NCI-H187 (cell line): ENCODE measurements at places on chromosomes 7 and 10.

- DNase-seq = no peak
Observed at GRCh38 chr10:70744617-70745143, 40.5 kb downstream of the TBATA start.

DNA sequence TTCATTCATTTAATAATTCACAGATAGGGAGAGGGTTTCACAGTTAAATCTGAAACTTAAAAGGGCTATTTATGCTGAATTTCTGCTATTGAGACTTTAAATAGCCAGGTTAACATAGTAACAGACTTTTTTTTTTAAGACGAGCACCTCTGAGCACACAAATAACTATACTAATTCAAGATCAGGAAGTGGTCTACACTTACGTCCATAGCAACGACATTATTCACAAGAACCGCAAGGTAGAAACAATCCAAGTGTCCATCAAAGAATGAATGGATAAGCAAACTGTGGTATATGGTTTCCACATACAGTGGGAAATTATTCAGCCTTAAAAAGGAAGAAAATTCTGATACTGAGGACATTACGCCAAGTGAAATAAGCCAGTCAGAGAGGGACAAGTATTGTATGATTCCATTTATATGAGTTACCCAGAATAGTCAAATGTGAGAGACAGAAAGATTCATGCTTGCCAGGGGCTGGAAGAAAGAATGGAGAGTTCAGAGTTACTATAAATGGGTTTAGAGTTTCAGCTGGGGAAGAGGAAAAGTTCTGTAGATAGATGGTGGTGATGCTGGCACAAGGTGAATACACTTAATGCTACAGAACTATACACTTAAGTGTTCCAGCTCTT is 140.3 kb upstream of the LAMB4 start:
- no peak for DNase-seq

DNA sequence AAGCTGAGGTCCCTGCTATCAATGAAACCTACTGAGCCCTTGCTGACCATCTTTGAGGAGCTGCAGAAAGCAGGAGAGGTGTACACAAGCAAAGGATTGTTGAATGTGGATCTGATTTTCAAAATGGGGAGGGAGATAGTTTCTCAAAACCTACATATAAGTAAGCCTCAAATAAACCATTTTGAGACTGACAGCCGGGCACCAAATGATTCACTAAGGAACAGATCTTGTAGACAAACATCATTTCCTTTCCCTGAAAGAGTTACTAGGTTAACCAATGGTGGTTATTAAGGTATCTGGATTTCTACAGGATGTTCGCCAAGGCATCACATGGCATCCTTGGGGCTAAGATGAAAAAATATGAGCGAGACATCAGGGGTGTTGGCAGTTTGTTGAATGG is 24.5 kb upstream of the RHOBTB1 start:
- no peak for DNase-seq

DNA sequence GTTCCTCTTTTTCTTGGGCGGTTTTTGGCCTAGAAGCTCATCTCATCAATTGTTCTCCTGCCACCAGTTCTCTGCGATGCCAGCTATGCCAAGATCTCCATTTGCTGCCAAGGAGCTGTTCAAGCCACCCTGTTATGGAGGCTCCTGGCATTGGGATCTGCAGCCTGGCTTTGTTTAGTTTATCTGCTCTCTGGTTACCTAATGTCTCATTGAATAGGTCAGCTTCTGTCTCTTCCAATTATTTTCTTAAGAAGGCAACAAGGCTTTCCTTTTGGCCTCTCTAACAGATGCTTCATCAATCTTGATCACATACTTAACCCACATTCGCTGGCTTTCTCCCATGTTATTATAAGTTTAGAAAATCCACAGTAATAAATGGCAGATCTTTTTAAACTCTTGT is 20.6 kb upstream of the SDK1 start:
- no peak for DNase-seq

GRCh38 chr7:92797693-92798092 is 38.7 kb downstream of the CDK6 start:
- no peak for DNase-seq

DNA sequence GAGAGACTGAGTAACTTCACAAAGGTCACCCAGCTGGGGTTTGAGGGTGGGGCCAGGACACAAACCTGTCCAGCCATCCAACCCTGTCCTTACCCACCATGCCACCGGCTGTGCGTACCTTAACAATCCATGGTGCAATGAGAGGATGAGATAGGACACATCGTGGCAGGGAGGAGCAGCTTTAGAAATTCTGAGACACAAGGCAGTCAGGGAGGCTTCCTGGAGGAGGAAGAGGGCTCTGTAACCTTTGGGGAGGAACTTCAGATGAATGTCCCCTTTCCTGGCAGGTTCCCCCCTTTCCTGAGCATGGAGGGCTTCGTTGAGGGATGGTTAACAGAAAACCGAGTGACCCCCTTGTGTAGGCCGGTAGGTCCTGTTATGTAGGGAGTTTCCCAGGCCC is 35.6 kb upstream of the SLC29A3 start:
- no peak for DNase-seq

DNA sequence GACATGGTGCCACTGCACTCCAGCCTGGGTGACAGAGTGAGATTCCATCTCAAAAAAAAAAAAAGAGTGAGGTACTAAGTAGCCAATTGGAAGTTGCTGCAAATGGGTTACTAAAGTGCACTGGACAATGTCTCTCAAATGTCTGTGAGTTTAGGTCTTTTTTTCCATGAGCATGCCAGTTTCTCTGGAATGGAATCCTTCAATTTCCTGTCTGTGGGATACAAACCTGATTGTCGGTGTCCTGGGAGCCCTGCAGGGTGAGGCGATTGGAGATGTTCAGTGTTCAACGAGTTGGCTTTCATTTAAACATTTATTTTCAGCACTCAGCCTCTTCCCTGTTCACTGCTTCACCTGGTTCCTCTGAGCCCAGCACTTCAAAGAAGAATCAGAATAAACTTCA is 5.3 kb upstream of the CALD1 start:
- no peak for DNase-seq

GRCh38 chr10:131870831-131871672 is 29.8 kb upstream of the PPP2R2D start:
- DNase-seq = no peak

- no peak for DNase-seq
Observed at GRCh38 chr10:4470231-4470835, 355.7 kb upstream of the AKR1E2 start.

DNA sequence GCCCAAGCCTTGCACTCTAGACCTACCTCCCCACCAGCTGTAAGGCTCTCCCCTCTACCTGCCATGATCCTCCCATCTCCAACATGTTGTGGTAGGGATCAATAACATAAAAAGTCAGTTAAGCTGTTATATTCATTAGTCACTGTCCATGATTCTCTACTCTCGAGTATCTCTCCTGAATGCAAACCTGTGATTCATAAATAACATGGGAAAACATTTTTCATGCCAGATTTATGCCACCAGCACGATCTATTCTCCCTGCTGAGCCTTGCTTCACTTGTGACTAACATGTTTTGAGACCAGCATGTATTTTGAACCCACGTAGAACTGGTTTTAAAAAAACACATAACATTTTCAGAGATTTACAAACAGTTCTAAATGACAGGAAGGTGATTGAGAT is 30.3 kb downstream of the TMEM168 start:
- DNase-seq = no peak

GRCh38 chr10:74035303-74035702 is 37.4 kb downstream of the VCL start:
- DNase-seq = no peak

DNA sequence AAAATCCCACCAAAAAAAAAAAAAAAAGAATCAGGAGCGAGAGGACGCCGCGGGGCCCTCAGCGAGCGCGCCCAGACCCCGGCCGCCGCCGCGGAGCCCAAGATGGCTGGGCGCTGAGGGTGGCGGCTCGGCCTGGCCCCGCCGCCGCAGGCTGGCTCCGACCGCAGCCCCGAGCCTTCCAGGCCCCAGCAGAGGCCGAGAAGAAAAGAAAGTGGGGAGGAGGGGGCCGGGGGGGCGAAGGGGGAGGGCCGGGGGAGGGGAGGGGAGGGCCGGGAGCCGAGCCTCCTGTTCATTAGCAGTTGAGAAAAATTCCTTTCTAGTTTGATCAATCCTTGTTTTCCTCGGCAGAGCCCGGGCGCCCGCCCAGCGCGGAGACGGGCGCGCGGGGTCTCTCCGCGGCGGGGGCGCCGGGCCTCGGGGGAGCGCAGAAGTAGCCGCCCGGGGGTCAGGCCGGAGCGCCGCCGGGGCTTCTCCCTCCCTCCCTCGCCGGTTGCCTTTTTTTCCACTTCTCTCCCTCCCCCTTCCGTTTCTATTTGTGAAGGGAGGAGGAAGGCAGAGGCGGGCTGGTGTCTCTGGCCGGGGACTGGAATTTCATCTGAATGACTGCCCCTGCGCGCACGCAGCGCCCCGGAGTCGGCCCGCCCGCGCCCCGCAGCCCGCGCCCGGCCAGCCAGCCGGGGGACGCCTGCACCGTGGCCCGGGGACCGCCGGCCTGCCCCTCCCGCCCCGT is 778 bp upstream of the TRIM8 start:
- DNase-seq = peak; percentile 6

DNA sequence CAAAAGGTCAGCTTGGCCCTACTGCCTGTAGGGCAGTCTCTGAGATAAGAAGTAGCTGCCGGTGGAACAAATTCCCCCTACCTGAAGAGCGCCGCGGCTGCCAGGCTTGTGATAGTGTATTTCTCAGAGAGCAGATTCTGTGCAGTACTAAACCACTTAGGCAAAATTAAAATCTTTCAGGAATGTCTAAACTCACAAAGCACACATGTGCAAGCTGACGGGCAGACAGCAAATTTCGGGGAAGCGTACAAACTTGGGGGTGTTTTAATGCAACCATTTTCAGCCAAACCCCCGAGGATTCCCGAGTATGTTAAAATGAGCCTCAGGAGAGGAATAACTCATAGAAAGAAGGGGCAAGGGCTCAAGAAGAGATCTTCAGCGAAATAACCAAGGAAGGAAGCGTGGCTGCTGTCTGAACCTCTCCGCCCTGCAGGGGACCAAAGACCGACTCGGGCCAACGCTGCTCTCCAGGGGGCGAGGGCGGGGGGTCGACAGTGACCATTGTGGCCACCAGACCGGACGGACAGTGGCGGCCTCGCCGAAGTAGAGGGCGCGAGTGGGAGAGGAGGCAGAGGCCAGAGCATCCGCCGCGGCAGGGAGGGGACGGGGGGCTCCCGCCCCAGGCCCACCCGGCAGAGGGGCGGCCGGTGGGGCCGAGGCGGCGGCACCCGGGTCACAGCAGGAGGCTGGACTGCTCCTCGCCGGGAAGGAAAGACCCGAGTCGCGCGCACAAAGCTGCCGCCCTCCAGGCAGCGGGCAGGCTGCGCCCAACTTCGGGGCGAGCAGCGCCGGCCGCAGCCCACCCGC is 819 bp downstream of the HYCC1 start:
- DNase-seq = peak; percentile 10

DNA sequence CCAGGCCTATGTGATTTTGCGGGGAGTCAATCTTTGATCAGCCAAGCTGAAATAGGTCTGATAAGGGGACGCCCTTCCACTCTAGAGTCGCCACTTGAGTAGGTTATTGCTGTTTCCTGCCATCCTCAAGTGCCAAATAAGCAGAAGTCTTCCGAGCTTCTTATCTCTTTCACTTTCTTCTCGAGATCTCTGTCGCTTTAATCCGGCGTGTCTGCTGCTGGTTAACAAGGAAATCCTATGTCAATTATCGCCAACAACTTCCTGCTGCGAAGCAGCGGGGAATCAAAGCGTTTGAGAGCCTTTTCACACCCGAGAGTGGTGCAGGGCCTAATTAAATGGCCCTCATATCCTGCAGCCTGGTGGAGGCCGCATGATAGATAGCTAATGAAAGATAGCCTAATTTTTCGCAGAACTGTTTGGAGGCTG is 215.9 kb downstream of the RAB11FIP2 start:
- no peak for DNase-seq

GRCh38 chr7:734808-735207 is 7.7 kb upstream of the PRKAR1B start:
- no peak for DNase-seq

DNA sequence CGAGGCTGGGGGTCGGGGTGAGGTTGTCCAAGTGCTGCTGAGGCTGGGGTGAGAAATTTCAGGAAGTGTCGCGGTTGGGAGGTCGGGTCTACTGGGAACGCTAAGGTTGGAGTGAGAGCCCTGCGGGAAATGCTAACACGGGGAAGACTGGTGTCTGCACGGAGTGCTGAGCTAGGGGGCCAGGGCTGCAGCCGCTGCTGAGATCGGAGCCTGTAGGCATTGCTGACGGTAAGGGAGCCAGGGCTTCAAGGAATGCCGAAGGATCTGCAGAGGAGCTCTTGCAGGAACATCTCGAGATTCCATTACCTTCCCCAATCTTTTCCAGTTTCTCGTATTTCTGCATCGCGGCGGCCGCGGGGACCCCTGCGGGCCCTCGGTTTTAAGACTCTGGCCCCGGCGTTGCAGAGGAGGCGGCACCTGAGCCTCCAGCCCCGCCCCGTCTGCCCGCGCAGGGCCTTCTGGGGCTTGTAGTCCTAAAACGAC is at the start of gene CDK5:
Gene CDK5, minus strand, starts transcription at position 392 of the 483 bp plus-strand sequence. Its CDS starts 49 bp downstream, at position 343.
- no peak for DNase-seq

- no peak for DNase-seq
Observed at GRCh38 chr7:25996006-25996408, 156.0 kb upstream of the NFE2L3 start.

DNA sequence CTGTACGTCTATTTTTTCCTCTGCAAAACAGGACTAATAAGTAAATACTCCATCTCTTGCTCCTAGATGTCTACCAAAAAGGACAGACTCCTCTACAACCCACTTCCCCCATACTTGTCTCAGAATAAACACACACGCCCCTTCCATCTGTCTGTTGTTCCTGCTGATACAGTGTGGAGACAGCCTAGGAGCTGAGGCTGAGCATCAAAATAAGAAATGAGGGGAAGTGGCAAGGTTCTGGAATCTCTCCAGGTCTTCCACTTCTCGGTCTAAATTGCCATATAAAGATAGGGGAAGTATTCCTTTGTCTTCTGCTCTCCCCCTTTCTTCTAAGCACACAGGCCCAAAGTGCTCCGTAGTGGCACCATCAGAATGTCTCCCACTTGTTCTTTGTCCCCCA is 30.8 kb upstream of the VSIR start:
- no peak for DNase-seq

DNA sequence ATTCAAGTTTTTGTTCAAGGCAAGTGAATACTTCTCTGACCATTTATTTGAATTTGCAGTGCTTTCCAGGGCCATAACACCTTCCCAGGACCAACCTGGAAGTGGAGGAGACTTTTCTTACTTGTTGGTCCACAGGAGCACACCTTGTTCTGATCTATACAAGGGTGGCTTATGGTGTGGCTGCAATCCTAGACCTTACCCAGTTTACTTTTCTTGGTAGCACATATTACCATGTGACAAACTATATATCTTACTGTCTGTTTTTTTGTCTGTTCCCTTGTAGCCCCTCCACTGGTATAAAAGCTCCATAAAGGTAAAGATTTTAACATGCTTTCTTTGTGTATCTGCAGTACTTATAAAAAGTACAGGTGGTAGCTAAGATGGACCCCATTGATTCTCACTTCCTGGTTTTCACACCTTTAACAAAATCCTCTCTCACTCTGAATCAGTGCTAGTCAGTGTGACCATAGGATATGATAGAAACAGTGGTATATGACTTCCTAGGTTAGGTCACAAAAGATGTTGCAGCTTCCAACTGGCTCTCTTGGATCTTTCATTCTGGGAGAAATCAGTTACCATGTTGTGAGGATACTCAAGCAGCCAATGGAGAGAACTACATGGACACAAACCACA is 5.6 kb upstream of the ASB4 start:
- no peak for DNase-seq
